ENCODE measurements at places on chromosomes 4 and X. TPM values are rescaled to one million over a fixed set of nuclear protein-coding genes. Genes with fewer than 3 reads are reported as not detected.

GRCh38 chr4:4590546-4590945 is 48.7 kb upstream of the STX18 start:
- H3K27ac ChIP-seq = no peak overlapping the region
- H3K27me3 ChIP-seq = no peaks in the 10 kb centered on the region
- H3K36me3 ChIP-seq = peaks cover 33% of the 10 kb centered on the region

DNA sequence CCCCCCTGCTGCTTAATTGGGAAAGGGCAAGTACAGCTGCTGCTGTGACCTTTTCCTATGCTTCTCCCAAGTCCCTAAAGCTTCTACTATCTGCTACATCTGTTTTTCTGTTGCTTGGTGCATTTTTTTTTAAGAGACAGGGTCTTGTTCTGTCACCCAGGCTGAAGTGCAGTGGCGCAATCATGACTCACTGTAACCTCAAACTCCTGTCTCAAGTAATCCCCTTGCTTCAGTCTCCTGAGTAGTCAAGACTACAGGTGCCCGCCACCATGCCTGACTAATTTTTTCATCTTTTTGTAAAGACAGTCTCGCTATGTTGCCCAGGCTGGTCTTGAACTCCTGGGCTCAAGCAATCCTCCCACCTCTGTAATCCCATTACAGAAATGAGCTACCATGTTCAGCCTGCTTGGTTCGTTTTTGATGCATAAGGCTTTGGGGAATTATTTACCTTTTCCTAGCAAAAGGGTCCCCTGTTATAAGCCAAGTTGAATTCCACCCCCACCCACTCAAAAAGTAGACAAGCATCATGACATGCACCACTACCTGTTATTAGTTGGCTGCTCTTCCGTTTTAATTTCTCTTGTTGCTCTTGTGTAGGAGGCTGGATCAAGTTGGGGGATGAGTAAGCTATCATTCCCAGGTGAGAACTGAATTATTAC is 39.6 kb downstream of the DGKK start:
- no peaks in the 10 kb centered on the region for H3K36me3 ChIP-seq
- no peak for DNase-seq
- H3K4me3 ChIP-seq = no peak overlapping the region
- H3K27me3 ChIP-seq = no peaks in the 10 kb centered on the region
- H3K27ac ChIP-seq = no peak overlapping the region

DNA sequence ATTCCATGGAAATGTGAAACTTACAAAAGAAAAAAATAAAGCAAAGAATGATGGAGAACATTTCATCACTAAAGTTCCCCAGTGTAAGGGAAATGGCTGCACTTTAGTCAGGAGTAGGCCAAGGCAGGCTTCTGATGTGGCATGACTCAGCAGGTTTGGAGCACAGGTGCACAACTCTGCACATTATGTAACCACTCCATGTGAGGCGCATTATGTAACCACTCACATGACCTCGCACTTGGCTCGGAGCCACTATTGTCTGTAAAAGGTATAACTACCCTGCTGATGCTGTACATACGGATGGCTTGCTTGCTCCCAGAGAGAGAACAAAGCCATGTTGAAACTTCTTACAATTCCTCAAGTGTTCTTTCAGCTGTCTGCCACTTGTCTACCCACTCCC is 727.6 kb downstream of the TRAM1L1 start:
- no peaks in the 10 kb centered on the region for H3K27me3 ChIP-seq
- no peak overlapping the region for H3K4me3 ChIP-seq
- no peak for DNase-seq

DNA sequence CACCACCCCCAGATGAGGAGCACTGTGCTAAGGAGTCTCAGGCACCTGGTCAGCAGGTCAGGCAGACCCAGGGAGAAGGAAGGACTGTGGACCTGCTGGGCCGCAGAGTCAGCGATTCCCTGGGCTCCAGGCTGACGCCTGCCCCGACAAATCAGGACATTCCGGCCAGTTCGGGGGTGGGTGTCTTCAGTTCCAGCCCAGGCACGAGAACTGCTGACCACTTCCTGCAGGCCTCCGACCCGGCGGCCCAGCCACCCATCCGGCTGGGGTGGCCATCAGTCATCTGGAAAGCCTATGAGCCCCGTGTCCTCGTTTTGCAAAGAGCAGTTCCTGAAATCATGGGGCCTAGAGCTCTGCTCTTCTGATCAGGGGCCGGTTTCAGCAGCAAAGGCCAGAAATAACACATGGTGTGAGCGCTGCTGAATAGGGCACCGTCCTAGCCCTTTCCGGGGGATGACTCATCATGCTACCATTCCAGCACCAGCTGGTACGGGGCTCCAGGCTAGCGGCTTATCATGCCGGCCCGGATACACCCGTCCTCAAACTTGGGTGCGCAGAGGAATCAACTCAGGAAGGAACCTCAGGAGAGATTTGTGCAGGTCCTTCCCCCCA is 7.8 kb upstream of the SH3TC1 start:
- H3K4me1 ChIP-seq = peaks cover 22% of the 10 kb centered on the region
- DNase-seq = no peak
- no peak overlapping the region for H3K27ac ChIP-seq
- no peaks in the 10 kb centered on the region for H3K36me3 ChIP-seq
- no peak overlapping the region for H3K4me3 ChIP-seq

DNA sequence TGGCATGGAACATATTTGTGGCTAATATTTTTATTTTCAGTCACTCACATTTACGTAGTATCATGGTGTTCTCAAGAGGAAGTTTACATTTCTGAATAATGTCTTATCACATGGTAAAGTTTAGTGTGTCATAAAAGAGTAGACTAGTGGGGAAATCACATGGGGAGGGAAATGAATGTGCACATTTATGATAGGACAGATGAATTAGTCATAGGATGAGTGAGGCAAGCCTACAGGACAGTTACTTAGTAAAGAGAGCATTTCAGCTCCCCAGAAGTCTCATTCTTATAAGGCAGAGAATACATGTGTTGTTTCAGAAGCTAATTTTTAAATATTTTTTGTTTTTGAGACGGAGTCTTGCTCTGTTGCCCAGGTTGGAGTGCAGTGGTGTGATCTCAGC is 6.2 kb downstream of the GK start:
- H3K36me3 ChIP-seq = no peaks in the 10 kb centered on the region
- no peak overlapping the region for H3K4me3 ChIP-seq
- DNase-seq = no peak
- H3K4me1 ChIP-seq = peaks cover 2% of the 10 kb centered on the region
- no peaks in the 10 kb centered on the region for H3K27me3 ChIP-seq
- H3K27ac ChIP-seq = no peak overlapping the region

DNA sequence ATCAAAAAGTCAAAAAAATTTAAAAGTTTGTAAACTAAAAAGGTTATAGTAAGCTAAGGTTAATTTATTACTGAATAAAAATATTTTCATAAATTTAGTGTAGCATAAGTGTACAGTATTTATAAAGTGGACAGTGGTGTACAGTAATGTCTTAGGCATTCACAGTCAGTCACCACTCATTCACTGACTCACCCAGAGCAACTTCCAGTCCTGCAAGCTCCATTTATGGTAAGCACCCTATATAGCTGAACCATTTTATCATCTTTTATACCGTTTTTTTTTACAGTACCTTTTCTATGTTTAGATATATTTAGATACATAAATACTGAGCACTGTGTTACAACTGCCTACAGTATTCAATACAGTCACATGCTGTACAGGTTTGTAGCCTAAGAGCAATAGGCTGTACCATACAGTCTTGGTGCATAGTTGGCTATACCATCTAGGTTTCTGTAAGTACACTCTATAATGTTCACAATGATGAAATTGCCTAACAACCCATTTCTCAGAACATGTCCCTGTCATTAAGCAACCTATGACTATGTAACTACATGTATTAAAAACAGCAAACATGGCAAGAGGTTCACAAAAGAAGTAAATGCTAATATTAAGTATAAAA is 18.6 kb downstream of the ACSL4 start:
- peaks cover 2% of the 10 kb centered on the region for H3K4me1 ChIP-seq
- H3K27ac ChIP-seq = no peak overlapping the region
- no peaks in the 10 kb centered on the region for H3K36me3 ChIP-seq
- DNase-seq = no peak
- H3K27me3 ChIP-seq = no peaks in the 10 kb centered on the region

The ASB12 gene
- total RNA-seq = 0.18 TPM

The ZAR1 gene
- total RNA-seq = 2.3 TPM

DNA sequence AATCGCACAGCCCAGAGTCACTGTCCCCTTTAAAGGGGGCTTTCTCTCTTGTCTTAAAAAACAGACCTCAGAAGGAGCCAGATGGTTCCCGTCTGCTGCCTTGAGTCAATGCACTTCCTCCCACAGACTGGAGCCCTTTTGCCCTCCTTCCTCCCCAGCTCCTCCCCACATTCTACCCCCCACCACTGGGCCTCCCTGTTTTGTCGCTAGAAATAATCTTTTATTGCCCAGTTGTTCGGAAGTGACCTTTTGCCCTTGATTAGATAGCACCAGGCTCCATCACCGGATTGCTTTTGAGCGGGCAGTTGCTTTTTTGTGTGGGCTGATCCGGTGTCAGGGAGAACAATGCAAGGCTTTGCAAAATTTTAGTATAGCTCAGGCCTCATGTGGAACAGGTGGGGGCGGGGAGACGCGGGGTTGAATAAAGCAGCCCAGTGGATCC is 47.7 kb downstream of the SPRY1 start:
- H3K36me3 ChIP-seq = no peaks in the 10 kb centered on the region
- H3K27me3 ChIP-seq = no peaks in the 10 kb centered on the region
- peak overlapping the region; percentile 38 for H3K4me3 ChIP-seq
- peaks cover 18% of the 10 kb centered on the region for H3K4me1 ChIP-seq
- H3K27ac ChIP-seq = peak overlapping the region; percentile 91

DNA sequence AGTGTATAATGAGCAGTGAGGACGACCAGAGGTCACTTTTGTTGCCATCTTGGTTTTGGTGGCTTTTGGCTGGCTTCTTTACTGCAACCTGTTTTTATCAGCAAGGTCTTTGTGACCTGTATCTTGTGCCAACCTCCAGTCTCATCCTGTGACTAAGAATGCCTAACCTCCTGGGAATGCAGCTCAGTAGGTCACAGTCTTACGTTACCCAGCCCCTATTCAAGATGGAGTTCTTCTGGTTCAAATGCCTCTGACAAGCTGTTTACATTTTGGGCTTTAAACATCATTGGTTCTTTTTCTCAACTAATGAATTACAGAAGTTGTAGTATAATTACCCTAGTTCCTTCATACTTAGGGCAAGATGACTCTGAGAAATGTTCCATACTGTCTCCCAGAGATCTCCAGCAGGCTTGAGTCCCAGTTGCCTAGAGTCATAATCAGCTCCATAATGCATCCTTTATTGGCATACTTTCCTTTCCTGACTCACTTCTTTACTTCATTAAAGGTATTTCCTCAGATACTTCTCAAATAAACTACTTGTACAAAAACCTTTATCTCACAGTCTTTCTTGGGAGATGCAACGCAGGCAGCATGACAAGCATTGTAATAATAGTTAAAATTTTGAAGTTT is 136.5 kb downstream of the KDM6A start:
- H3K4me1 ChIP-seq = peaks cover 9% of the 10 kb centered on the region
- H3K27me3 ChIP-seq = no peaks in the 10 kb centered on the region
- no peak for DNase-seq
- H3K27ac ChIP-seq = no peak overlapping the region
- H3K36me3 ChIP-seq = peaks cover 13% of the 10 kb centered on the region
- no peak overlapping the region for H3K4me3 ChIP-seq

GRCh38 chr4:141022111-141022695 is 111.1 kb downstream of the RNF150 start:
- H3K4me3 ChIP-seq = no peak overlapping the region
- H3K4me1 ChIP-seq = peaks cover 44% of the 10 kb centered on the region
- peak overlapping the region; percentile 93 for H3K27ac ChIP-seq
- DNase-seq = no peak

- DNase-seq = no peak
- H3K4me1 ChIP-seq = peaks cover 15% of the 10 kb centered on the region
These were observed 69.8 kb downstream of the GAB1 start for GRCh38 chr4:143406523-143406922.

The MTTP gene
- total RNA-seq = 0.75 TPM

- H3K4me3 ChIP-seq = no peak overlapping the region
- no peak overlapping the region for H3K27ac ChIP-seq
- no peaks in the 10 kb centered on the region for H3K36me3 ChIP-seq
- DNase-seq = no peak
- no peaks in the 10 kb centered on the region for H3K4me1 ChIP-seq
These were observed 423.8 kb upstream of the FRG1 start for GRCh38 chr4:189516902-189517301.

The FRG2 gene
- not detected for total RNA-seq

GRCh38 chr4:151436093-151436518 is 27.1 kb downstream of the FHIP1A start:
- DNase-seq = no peak
- no peak overlapping the region for H3K27ac ChIP-seq
- H3K4me3 ChIP-seq = no peak overlapping the region

DNA sequence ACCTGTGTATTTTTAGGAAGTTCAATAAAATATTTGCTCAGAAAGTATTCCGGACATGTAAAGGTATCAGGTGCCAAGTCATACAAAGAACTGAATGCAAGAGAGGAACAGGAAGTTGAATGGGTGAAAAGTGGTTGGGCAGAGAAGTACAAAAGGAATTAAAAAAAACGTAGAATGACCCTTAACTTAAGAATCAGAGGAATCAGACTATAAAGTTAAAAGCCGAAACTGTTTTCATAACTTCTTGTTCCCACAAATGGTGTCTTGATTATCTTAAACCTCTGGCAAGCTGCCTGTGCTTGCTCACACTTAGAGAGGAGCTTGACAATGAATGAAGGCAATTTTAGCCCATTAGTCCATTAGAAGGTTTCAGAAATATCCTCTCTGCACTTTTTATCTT is 81.6 kb upstream of the HHIP start:
- no peaks in the 10 kb centered on the region for H3K27me3 ChIP-seq
- H3K36me3 ChIP-seq = no peaks in the 10 kb centered on the region
- DNase-seq = no peak
- H3K4me3 ChIP-seq = no peak overlapping the region
- H3K27ac ChIP-seq = no peak overlapping the region

- H3K27me3 ChIP-seq = no peaks in the 10 kb centered on the region
- no peak for DNase-seq
- H3K36me3 ChIP-seq = peaks cover 66% of the 10 kb centered on the region
- no peak overlapping the region for H3K4me3 ChIP-seq
- H3K27ac ChIP-seq = no peak overlapping the region
These were observed 7.7 kb downstream of the S100P start for GRCh38 chr4:6701371-6701770.

The NFKB1 gene
- total RNA-seq = 30.9 TPM

The AGTR2 gene
- 6.0 TPM for total RNA-seq

Data from mesothelial cell of epicardium (in vitro differentiated cells).